ENCODE measurements at places on chromosomes 6 and 20. TPM values are rescaled to one million over a fixed set of nuclear protein-coding genes. Genes with fewer than 3 reads are reported as not detected.

DNA sequence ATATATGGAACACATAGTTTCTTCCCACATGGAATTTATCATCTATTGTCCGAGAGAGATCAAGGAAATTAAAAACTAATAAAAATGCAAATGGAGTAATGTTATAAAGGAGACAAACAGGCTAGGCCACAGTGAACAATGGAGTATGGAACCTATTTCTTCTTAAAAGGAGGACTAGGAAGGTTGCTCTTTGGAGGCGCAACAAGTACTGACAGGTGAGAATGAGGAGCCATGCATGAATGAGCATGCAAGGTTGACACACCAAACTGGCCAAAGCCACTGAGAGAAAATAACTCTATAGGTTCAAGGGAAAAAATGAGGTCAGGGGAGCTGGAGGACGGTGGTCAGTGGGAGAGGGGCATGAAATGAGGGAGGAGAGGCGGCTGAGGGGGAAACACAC lies 40.9 kb downstream of the PSMB1 start:
- H3K4me1 ChIP-seq = peaks cover 3% of the 10 kb centered on the region
- H3K4me3 ChIP-seq = no peak overlapping the region
- H3K27me3 ChIP-seq = no peaks in the 10 kb centered on the region
- no peak for DNase-seq
- no peaks in the 10 kb centered on the region for H3K36me3 ChIP-seq

The PXDC1 gene
- total RNA-seq = not detected

DNA sequence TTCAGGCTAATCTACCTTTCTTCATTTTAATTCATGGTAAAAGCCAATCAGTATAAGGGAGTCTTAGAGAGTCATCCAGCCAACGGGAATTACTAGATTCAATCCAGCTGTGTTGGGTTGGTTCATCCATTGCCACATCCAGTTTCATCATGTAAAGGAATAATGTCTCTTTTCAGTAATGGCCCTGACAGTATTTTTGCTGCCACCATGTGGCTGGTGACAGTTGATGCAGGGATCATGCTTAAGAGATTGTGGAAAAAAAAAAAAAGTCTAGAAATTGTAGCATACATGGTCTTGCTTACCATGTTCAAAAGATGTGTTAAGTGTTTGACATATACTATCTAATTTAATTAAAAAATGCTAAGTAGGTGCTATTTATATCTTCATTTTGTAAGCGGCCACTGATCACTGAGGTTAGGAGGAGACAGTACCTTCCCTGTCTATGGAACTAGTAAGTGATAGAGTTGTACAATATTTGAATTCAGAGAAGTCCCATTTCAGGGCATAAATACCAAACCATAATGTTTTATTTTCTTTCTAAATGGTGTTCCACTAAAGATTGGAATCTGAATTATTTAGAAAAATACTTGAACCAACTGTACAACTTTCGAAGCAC lies 135.9 kb downstream of the KHDRBS2 start:
- no peaks in the 10 kb centered on the region for H3K36me3 ChIP-seq
- no peak overlapping the region for H3K4me3 ChIP-seq
- H3K27me3 ChIP-seq = no peaks in the 10 kb centered on the region
- H3K4me1 ChIP-seq = no peaks in the 10 kb centered on the region
- H3K27ac ChIP-seq = no peak overlapping the region
- no peak for DNase-seq

DNA sequence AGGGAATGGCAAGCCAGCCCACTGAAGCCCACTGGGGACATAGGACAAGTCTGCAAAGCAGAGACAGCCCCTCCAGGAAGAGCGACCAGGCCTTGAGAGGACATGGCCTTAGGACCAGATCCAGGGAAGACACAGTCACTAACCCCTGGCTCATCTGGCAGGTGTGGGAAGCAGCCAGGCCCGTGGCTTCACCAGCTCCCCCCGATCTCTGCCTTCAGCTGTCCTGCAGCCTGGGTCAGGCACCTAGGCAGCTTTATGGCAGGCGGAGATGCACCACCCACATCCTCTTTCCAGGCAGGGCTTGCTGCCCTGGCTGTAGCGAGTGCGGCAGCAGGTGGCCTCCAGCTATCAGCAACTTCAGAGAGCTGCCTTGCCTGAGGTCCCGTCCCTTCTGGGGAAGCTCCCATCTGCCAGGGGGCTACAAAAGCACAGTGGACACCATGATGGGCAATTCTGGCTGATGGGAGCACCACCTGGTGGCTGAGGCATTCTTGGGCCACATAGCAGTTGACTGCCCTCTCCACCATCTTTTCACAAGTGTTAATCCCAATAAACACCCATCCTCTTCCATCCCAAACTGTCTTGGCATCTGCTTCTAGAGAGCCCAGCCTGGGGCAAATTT lies 85.8 kb downstream of the DZANK1 start:
- H3K27me3 ChIP-seq = no peaks in the 10 kb centered on the region
- H3K27ac ChIP-seq = no peak overlapping the region
- H3K36me3 ChIP-seq = no peaks in the 10 kb centered on the region
- no peaks in the 10 kb centered on the region for H3K4me1 ChIP-seq

The ZC2HC1B gene
- total RNA-seq = not detected

DNA sequence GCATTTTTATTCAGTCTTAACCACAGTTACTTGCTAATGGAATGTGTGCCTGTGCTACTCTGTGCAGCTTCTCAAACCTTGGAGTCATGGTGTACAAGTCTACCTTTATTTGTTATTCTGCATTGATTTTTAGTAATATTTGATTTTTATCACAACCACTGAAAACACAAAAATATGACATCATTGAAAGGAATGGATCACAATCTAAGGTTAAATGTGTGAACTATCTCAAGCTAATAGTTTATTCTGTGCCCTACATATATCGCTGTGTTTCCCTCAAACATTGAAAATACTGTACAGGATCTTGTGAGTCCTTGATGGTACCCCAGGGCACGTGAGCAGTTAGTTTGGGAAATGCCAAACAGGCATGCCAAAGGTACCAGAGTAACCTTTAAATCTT lies 573.4 kb downstream of the FRK start:
- no peaks in the 10 kb centered on the region for H3K36me3 ChIP-seq
- no peaks in the 10 kb centered on the region for H3K27me3 ChIP-seq
- DNase-seq = no peak
- no peak overlapping the region for H3K4me3 ChIP-seq
- no peak overlapping the region for H3K27ac ChIP-seq
- no peaks in the 10 kb centered on the region for H3K4me1 ChIP-seq

- no peak for DNase-seq
- H3K36me3 ChIP-seq = no peaks in the 10 kb centered on the region
- H3K4me1 ChIP-seq = no peaks in the 10 kb centered on the region
These were observed 137.7 kb upstream of the C6orf118 start for GRCh38 chr6:165447141-165447540.

The GJA1 gene
- not detected for total RNA-seq

The MTFR2 gene
- total RNA-seq = 1.7 TPM

The AGPAT1 gene
- total RNA-seq = 31.2 TPM

DNA sequence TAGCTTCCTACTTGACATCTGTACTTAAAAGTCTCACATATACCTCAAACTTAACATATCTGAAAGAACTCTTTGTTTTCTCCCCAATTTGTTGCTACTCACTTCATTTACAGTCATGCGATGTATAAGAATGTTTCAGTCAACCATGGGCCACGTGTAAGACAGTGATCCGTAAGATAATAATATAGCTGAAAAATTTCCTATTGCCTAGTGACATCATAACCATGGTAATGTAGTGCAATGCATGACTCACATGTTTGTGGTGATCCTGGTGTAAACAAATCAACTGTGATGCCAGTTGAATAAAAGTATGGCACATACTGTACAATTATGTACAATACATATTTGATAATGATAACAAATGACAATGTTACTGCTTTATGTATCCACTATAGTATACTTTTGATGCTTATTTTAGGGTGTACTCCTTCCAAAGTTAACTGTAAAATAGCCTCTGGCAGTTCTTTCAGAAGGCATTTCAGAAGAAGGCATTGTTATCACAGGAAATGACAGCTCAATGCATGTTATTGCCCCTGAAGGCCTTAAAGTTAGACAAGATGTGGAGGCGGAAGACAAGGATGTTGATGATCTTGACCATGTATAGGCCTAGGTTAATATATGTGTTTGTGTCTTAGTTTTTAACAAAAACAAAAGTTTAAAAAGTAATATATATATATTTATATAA lies 579.0 kb downstream of the EPHA7 start:
- no peaks in the 10 kb centered on the region for H3K27me3 ChIP-seq
- H3K4me1 ChIP-seq = no peaks in the 10 kb centered on the region
- no peaks in the 10 kb centered on the region for H3K36me3 ChIP-seq
- no peak overlapping the region for H3K4me3 ChIP-seq
- no peak for DNase-seq

GRCh38 chr20:33687993-33688937 lies 2.1 kb upstream of the E2F1 start:
- no peak for DNase-seq
- H3K4me1 ChIP-seq = peaks cover 39% of the 10 kb centered on the region
- no peak overlapping the region for H3K27ac ChIP-seq
- no peaks in the 10 kb centered on the region for H3K36me3 ChIP-seq
- no peak overlapping the region for H3K4me3 ChIP-seq

The BLCAP gene
- total RNA-seq = 80.1 TPM

GRCh38 chr6:159114569-159114968 lies 54.6 kb upstream of the FNDC1 start:
- no peak for DNase-seq
- no peak overlapping the region for H3K27ac ChIP-seq
- no peaks in the 10 kb centered on the region for H3K36me3 ChIP-seq
- no peaks in the 10 kb centered on the region for H3K27me3 ChIP-seq
- H3K4me1 ChIP-seq = peaks cover 62% of the 10 kb centered on the region

The C6orf52 gene
- total RNA-seq = 0.58 TPM

DNA sequence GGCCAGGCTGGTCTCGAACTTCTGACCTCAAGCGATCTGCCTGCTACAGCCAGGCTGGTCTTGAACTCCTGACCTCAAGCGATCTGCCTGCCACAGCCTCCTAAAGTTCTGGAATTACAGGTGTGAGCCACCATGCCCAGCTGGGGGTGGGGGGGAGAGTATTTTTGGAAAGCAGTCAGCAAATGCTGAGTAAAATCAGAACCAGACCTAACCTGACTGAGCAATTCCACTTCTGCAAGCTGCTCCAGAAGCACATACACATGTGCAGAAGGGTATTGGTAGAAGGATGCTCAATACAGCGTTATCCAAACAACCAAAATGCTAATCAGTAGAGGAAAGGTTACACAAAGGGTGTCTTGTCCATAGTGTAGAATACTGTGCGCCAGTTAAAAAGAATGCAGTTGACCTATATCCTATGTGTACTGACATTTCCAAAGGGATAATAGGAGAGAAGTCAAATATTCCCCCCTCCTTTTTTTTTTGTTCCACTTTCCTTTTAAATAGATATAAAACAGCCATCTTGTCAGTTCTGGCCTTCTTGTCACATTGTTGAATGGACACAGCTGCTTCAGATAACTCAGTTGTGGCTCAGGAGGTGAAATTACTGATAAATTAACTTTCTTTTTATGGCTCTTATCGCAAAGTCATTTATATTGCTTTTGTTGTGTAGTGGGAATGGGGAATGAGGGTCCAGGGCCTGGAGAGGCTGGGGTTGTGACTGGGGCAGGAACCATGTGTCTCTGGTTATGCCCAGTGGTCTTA lies 74.6 kb downstream of the DTD1 start:
- H3K36me3 ChIP-seq = no peaks in the 10 kb centered on the region
- H3K27ac ChIP-seq = no peak overlapping the region

- no peaks in the 10 kb centered on the region for H3K27me3 ChIP-seq
- no peak for DNase-seq
- no peak overlapping the region for H3K27ac ChIP-seq
- no peak overlapping the region for H3K4me3 ChIP-seq
- H3K36me3 ChIP-seq = no peaks in the 10 kb centered on the region
- H3K4me1 ChIP-seq = no peaks in the 10 kb centered on the region
These were observed 74.2 kb downstream of the RIOK1 start for GRCh38 chr6:7463785-7464184.

The SPINT4 gene
- total RNA-seq = not detected

DNA sequence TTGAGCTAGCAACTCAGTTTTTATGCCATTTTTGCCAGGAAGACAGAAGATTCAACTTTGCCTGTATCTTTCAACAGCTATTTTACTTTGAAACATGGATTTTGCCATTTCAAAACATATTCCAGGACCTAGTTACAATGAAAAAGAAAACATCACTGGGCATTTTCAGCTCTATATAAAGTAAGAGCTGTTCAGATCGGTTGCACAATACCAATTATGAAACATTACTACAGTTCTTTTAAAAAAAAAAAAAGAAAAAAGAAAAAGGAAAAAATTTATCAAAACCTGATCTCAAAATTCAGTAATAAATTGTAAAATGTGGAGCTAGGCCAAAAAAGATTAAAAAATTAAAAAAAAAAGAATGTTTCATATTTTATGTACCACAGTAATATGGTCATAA lies 15.6 kb downstream of the BCLAF1 start:
- no peaks in the 10 kb centered on the region for H3K27me3 ChIP-seq
- no peak for DNase-seq
- no peak overlapping the region for H3K27ac ChIP-seq
- H3K4me3 ChIP-seq = no peak overlapping the region
- peaks cover 88% of the 10 kb centered on the region for H3K36me3 ChIP-seq

- DNase-seq = no peak
- H3K36me3 ChIP-seq = no peaks in the 10 kb centered on the region
- peaks cover 5% of the 10 kb centered on the region for H3K4me1 ChIP-seq
- H3K4me3 ChIP-seq = no peak overlapping the region
These were observed 188.5 kb upstream of the PMEPA1 start for GRCh38 chr20:57898332-57898731.

The OR12D3 gene
- total RNA-seq = not detected

DNA sequence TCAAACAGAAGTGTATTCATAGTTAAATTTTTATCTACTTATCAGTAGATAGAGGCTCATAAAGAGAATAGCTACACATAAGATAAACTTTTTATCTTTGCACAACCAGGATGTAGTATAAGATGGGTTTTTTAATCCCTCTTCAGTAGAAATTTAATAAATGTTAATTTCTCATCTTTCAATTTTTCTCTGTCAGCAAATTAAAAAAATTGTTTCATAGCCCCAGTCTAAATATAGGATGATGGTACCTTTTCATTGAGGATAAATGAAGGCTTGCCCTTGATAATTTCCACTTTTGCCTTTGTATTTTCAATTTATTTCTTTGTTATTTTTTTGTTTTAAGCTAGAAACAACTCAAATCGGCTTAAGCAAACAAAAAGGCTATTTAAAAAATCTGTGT lies 251.2 kb upstream of the NOX3 start:
- H3K36me3 ChIP-seq = no peaks in the 10 kb centered on the region
- H3K27me3 ChIP-seq = no peaks in the 10 kb centered on the region
- no peak overlapping the region for H3K27ac ChIP-seq

The ISM1 gene
- not detected for total RNA-seq

- H3K4me1 ChIP-seq = peaks cover 12% of the 10 kb centered on the region
- no peak overlapping the region for H3K4me3 ChIP-seq
- H3K36me3 ChIP-seq = no peaks in the 10 kb centered on the region
- H3K27ac ChIP-seq = no peak overlapping the region
- H3K27me3 ChIP-seq = peaks cover 31% of the 10 kb centered on the region
These were observed 1.2 kb upstream of the DLGAP4 start for GRCh38 chr20:36304786-36305495.

GRCh38 chr6:62763125-62763912 lies 447.9 kb upstream of the FKBP1C start:
- no peak overlapping the region for H3K27ac ChIP-seq
- no peaks in the 10 kb centered on the region for H3K27me3 ChIP-seq
- no peak for DNase-seq
- H3K4me1 ChIP-seq = no peaks in the 10 kb centered on the region
- no peaks in the 10 kb centered on the region for H3K36me3 ChIP-seq
- no peak overlapping the region for H3K4me3 ChIP-seq

GRCh38 chr6:132412656-132413498 lies 11.6 kb upstream of the MOXD1 start:
- no peaks in the 10 kb centered on the region for H3K4me1 ChIP-seq
- no peak overlapping the region for H3K4me3 ChIP-seq
- H3K27ac ChIP-seq = no peak overlapping the region
- DNase-seq = no peak

The EMILIN3 gene
- total RNA-seq = not detected

- H3K4me3 ChIP-seq = no peak overlapping the region
- peaks cover 15% of the 10 kb centered on the region for H3K36me3 ChIP-seq
- no peaks in the 10 kb centered on the region for H3K27me3 ChIP-seq
These were observed 49.2 kb downstream of the FYN start for GRCh38 chr6:111823831-111824607.

The CDH26 gene
- total RNA-seq = 1.8 TPM

Measured in natural killer cell (primary cell).